Nasal cavity respiratory epithelium epithelial cell of viscerocranial mucosa (primary cell): ENCODE measurements at places on chromosomes 1 and 21. TPM values are rescaled to one million over a fixed set of nuclear protein-coding genes. Genes with fewer than 3 reads are reported as not detected.

COL18A1 gene
- total RNA-seq: 32.8 and 41.7 TPM in 2 replicates

OR2W3 gene
- not detected in 2 replicates for total RNA-seq

RAB3B gene
- total RNA-seq: 1.3 and 2.1 TPM in 2 replicates

RBM34 gene
- 62.3 and 74.5 TPM in 2 replicates for total RNA-seq

LRRC3 gene
- total RNA-seq: 0.34 and 1.4 TPM in 2 replicates

MFAP2 gene
- total RNA-seq: 14.4 and 17.6 TPM in 2 replicates

HHAT gene
- total RNA-seq: 2.4 and 6.3 TPM in 2 replicates

MOB3C gene
- total RNA-seq: 7.5 and 11.0 TPM in 2 replicates

TSPAN1 gene
- 19.1 and 28.4 TPM in 2 replicates for total RNA-seq

DMAP1 gene
- total RNA-seq: 17.2 and 17.8 TPM in 2 replicates

CYB5RL gene
- 3.8 and 4.1 TPM in 2 replicates for total RNA-seq

CFHR3 gene
- total RNA-seq: 0.14 TPM in 1 of 2 replicates, not detected in the other

MYOC gene
- not detected in 2 replicates for total RNA-seq

WDTC1 gene
- 18.8 and 41.9 TPM in 2 replicates for total RNA-seq

NR1I3 gene
- total RNA-seq: not detected in 2 replicates

COL16A1 gene
- 159 and 263 TPM in 2 replicates for total RNA-seq

REN gene
- total RNA-seq: under 0.01 TPM in 1 of 2 replicates, not detected in the other

PGLYRP3 gene
- total RNA-seq: 2.4 and 4.7 TPM in 2 replicates

IKBKE gene
- 3.1 and 18.3 TPM in 2 replicates for total RNA-seq

CAPN8 gene
- total RNA-seq: under 0.01 and 0.14 TPM in 2 replicates

MYBPH gene
- not detected in 2 replicates for total RNA-seq

RPTN gene
- 0.78 and 1.7 TPM in 2 replicates for total RNA-seq
